ENCODE measurements at places on chromosomes 6 and 20.
A peak's percentile ranks its signal among the peaks of the same experiment; 100 is the strongest.

DNA sequence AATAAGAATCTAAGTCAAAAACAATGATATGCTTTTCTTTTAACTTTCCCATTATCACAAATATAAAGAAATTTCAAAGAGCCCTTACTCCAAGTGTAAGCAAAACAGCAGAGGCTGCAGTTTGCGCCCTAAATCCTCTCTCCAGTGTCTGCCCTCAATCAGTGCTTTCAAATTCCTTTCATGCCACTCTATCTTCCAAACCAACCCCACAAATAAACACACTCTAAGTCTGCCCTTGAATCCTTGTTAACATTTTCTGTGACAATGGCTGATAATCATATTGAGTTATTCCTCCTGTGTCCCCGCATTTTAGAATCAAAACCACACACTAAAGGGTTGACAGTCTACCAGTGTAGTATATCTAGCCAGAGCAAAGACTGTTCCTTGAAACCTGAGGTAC, 317.9 kb upstream of the MARCKS start:
- no peak for DNase-seq

GRCh38 chr6:402901-403658, 11.5 kb downstream of the IRF4 start:
- DNase-seq, result no peak

- no peak for DNase-seq
Observed at GRCh38 chr6:50381099-50381415, 331.3 kb upstream of the DEFB112 start.

DNA sequence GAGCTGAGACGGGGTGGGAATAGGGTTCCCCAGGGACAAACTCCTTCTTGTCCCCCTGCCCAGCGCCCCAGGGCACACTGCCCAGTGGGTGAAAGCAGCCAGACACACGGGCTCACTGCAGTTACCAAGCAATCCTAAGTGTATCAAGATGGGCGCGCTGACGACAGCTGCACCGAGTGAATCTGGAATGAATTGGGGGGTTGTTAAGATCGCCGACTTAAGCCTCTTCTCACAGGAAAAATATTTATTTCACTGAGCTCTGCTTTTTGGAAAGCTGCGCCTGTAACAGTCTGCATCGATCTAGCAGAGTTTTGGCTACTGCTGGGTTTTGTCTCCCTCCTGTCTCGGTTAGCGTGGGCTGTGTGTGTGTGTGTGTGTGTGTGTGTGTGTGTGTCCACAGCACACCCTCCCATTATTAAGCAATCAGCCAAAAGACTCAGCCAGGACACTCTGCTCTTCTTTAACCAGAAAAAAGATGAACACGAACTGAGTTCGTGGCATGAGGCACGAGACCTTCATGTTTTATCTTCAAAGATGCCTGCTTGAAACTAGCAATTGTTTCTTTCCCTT, 35.9 kb downstream of the RIPOR3 start:
- no peak for DNase-seq

- DNase-seq, result peak; percentile 27
Observed at GRCh38 chr6:5466281-5467136, 205.2 kb downstream of the FARS2 start.
